Astrocyte (in vitro differentiated cells and primary cell): ENCODE measurements at places on chromosomes 2 and 18. TPM values are rescaled to one million over a fixed set of nuclear protein-coding genes. Genes with fewer than 3 reads are reported as not detected.

DNA sequence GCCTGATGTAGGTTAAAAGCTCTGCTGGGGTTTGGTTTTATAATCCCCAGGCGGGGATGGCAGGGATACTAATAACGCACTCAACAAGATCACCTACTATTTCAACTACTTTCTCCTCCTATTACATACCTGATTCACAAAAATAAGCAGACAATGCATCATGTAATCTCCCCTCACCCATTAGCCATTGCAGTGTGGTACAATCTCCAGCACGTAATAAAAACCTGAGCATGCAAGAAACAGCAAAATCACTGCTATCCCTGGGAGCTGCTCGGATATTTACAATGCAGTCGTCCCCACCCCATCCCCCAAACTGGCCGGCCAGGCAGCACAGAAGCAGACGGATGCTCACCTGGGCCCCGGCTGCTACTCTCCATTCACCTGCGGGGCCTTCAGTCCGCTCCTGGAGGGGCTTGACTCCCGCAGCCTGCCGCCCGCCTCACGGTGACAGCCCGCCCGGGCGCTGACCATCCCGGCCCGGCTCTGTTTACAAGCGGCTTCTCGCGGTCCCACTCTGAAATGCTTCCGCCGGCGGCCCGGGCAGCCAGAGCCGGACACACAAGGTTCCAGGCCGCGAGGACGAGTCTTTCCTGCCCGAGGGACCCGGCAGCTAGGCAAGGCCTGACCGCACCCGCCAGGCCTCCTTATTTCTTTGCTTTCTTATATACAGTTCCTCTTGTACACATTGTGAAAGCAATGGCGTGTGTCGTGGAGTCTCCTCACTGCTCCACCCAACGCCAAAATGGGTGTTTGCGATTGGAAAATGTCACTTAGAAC lies at the start of gene PLEKHM3:
Gene PLEKHM3, minus strand, starts transcription at position 491 of the 777 bp plus-strand sequence. CDS start 23,888 bp downstream, outside the sequence.
- peak; percentile 77 for DNase-seq

- no peak for DNase-seq
Measured at GRCh38 chr2:134679745-134680144, 39.1 kb downstream of the TMEM163 start.

DNA sequence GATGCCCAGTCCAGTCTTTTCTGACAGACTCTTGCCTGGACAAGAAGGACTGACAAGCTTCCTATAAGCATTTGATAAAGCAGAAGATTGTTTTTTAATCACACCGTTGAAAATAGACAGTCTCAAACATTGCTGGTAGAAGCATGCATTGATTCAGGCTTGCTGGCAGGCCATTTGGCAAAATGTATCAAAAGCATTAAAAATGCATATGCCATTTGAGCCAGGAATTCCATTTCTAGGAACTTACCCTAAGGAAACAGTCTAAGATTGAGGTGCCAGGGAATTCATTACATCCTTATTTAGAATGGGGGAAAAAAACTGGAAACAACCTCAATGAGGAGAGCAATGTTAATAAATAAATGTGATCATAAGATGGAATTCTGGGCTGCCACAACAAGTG lies 20.7 kb downstream of the LGALSL start:
- no peak for DNase-seq

DNA sequence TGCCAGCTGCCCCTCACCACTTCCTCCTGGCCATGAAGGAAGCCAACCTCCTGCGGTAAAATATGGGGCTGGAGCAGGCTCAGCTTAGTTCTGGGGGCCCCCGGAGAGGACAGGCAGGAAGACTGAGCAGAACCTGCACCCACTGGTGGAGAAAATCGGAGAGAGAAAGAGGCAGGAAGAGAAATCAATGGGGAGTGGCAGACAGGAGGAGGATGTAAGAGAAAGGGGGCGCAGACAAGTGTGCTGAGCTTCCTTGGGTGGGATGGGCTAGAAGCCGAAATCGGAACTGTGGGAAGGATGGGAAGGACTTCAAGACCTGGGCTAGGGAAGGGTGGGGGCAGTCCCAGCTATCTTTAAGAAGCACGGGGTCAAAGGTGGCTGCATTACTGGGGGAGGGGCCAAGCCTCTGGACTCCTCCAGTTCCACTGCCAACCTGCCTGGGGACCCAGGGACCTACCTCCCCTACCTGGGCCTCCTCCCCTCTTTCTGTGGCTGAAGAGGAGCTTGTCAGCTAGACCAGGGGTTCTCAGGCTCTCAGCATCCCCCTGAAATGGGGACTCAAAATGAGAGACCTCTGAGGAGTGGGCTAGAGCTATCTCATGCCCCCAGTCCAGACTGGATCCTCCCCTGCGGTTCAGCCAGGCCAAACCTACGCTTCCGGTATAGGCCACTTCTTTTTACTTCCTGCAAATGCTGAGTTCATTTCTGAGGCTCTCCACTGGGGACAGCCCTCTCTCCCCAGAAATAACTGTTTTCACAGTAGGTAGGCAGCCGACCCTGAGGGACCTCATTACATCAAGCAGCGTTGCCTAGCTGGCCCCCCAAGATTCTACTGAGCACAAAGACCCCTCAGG lies 33.6 kb upstream of the B3GNT7 start:
- DNase-seq, result no peak

- no peak for DNase-seq
Measured at GRCh38 chr18:29104227-29104626, 927.3 kb upstream of the CDH2 start.

DNA sequence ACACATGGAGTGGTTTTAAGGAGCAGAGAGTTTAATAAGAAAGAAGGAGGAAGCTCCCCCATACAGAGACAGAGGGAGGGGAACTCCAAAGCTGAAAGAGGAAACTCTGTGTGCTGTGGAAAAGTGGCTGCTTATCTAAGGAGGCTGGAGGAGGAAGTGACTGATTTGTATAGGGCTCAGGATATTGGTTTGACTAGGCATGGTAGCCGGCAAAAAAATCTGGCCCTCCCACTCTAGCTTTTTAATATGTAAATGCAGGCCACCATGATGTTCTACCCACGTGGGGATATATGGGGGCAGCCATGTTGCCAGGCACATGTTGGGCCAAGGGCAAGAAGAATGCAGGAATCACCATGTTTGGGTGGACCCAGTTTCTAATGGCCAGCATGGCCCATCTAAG lies 64.3 kb downstream of the HNMT start:
- DNase-seq, result no peak

Gene AP1S3
- 11.1 and 14.3 TPM in 2 replicates for total RNA-seq

Gene DNPEP
- 44.8 and 53.9 TPM in 2 replicates for total RNA-seq

Gene MC5R
- 0.26 and 0.57 TPM in 2 replicates for total RNA-seq
